ENCODE measurements at places on chromosomes 6 and 20.

GRCh38 chr6:25279748-25280343 lies 672 bp downstream of the CARMIL1 start:
- no peak for DNase-seq

DNA sequence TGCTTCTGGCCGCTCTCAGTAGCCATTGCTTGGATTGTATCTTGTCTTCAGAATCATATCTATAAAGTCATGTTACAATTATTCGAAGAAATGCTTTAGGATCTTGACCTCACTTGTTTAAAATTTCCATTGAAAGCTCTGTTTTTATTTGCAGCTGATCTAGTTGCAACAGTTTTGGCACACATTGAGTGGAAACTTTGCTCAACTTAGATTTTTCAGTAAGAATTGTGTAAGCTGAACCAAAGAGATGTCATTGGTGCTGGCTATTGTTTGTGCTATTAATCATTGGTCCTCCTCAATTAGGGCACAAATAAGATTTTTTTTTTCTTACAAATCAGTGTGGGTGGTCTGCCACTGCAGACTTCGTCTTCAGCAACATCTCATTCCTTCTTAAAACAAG lies 649.2 kb downstream of the MMUT start:
- DNase-seq, result no peak

GRCh38 chr6:4568138-4568537 lies 208.1 kb upstream of the CDYL start:
- DNase-seq, result no peak

DNA sequence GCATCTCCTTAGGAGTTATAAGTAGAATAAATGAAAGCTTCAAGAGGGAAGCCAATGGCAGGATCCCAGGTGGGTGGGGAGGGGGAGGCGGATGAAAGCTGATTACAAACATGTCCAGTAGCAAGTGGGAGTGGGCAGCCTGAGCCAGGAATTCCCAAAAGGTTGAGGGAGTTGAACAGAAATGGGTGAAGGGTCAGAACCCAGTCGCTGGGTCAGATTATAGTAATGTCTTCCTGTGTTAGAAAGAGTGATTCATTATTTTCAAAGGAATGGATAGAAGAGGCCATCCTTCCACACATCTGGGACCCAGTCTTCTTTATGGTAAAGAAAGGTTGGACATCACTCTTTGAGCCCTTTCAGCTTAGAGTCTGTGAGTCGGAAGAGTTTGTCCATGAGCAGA lies 41.0 kb upstream of the FAM50B start:
- DNase-seq, result no peak

- no peak for DNase-seq
These were observed 108.4 kb upstream of the MAP3K7 start for GRCh38 chr6:90695316-90695715.

DNA sequence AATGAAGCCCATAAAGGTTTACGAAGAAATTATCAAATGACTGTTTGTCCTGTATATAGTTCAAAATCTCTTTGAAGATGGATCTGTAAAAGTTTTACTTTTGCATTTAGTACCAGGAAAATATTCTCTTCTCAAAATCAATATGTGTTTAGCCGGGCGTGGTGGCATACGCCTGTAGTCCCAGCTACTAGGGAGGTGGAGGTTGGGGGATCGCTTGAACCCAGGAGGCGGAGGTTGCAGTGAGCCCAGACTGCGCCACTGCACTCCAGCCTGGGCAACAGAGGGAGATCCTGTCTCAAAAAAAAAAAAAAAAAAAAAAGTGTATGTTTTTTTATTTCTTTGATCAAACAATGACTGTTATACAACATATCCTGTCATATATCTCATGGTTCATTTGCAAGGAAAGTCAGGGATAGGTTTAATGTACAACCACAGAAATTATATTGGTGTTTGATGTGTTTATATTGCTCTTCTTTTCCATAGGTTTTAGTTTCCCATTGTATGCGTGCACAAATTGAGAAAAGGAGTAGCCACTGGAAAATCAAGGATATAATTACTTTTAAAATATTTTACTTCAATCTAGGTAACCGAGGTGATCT lies 40.1 kb downstream of the SOX4 start:
- no peak for DNase-seq

- no peak for DNase-seq
These were observed 52.0 kb downstream of the MAP3K5 start for GRCh38 chr6:136740050-136740974.

GRCh38 chr6:108710551-108710950 lies 137.7 kb upstream of the ARMC2 start:
- no peak for DNase-seq

- DNase-seq, result no peak
These were observed 83.6 kb downstream of the SMOC2 start for GRCh38 chr6:168524571-168525001.

- DNase-seq, result no peak
These were observed 93.1 kb downstream of the EPB41L2 start for GRCh38 chr6:130969791-130970491.

DNA sequence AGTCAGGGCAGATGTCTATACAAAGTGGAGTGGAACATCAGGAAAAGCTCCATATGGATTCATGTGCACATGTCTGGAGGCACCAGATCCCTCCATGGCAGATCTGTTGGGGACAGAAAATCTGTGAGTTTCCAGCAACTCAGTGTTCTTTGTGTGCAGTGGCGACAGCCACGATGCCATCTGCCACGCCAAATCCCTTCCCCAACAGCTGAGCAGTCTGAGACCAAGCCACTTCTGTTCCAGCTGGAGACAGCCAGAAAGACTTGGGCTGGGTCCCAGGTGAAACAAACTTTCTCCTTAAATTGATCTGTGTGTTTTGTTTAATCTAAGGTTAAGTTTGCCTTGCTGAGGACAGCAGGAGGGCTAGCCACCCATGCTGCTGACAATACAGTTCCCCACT lies 22.9 kb downstream of the FKBP1A start:
- DNase-seq, result no peak

DNA sequence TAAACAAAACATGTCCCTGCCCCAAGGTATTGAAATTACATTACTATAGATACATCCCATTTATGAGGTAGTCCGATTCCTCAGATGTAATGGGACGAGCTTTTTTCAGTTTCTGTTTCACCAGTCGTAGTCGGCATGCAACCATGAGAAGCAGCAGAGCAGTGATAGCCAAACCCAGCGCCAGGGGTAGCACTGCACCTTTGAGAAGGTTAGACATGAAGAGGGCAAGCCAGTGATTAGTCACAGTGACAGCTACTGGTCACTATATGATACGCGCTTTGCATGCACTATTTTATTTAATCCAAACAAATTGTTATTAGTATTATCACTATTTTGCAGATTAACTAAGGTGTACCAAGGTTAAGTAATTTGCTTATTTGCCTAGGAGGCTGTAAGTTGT lies 43.7 kb downstream of the LRP11 start:
- no peak for DNase-seq

DNA sequence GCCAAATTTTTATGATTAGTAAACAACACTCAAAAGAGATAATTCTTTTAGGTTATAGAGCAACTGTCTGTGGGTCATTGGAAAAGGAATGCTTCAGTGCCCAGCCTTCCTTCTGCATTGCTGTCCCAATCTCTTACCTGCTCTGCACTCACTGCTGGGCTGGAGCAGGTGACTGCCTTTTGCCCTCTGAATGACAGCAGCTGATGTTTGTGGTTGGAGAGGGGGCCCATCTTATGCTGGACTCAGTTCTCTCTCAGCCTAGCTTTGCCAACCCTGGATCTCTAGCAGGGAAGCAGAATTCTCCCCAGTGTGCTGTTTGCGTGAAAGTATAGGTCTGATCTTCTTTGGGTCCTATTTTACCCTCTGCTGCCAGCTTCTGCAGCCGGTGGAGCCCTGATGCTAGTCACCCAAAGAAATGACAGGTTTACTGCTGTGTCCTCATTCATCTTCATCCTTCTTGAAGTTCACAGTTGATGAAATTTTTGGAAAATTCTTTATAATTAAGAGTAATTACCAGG lies 193.5 kb downstream of the ARID1B start:
- no peak for DNase-seq

DNA sequence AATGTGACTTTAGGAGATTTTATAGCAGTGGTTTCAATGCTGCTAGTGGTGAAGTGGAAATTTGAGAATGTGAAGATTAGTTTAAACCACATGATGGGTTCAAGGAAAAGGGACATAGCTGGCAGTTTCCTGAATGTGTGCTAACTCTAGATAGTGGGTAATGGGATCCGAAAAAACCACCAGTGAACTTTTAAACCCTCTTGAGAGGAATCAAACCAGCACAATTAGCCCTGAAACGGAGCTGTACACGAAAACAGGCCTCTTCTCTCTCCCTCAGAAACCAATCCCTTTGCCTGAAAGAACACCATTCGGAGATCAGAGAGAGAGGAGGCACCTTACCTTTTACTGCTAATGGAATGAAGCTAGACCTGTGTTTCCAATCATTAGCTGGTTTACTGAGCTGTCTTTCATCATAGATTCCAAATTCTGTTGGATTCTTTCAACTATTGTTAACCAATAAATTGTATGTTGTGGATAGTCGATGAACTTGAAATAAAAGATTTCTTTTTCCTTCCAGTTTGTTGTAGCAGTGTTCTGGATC lies 103.9 kb downstream of the AIG1 start:
- DNase-seq, result no peak

GRCh38 chr6:154106251-154106650 lies 67.2 kb downstream of the OPRM1 start:
- DNase-seq, result no peak

- no peak for DNase-seq
These were observed 23.2 kb upstream of the SPAG4 start for GRCh38 chr20:35592339-35592974.

GRCh38 chr6:57173886-57174510 lies 1.9 kb downstream of the BAG2 start:
- no peak for DNase-seq

- no peak for DNase-seq
These were observed 39.2 kb upstream of the TPD52L1 start for GRCh38 chr6:125114248-125114858.

- no peak for DNase-seq
These were observed 32.8 kb downstream of the RAMACL start for GRCh38 chr6:166553563-166554271.

DNA sequence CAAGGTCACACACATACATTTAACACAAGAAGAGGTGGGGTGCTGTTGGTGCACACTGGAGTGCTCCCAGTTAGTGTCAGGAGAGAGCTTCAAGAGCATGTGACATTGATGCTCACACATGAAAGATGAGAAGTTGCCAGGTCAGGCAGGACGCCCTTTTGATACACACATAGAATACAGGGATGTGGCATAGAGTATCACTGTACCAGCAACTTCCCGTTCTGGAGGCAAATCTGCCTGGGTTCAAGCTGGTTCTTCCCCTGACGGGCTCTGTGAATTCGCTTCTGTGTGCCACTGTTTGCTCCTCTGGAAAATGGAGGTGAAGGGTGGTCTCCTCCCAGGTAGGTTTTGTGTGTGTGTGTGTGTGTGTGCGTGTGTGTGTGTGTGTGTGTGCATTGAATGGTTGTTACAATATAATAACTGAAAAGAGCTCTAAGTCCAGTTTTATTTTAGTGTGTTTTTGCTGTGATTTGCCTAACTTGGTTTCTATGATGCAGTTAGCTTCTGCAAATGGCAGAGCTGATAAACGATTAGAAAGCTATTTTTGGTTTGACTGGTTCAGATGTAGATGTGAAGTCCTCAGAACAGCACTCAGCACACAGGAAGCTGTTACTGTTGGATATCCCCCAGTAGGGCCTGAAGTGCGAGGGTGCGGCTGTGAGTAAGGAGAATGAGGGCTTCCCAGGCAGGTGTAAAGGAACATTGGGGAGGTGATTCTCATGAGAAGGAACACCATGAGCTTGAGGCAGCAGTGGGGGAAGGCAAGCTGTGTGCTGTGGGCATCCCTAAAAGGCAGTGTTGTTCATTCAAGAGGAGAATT lies 53.4 kb downstream of the HIVEP1 start:
- no peak for DNase-seq

GRCh38 chr20:5918856-5919625 lies 31.3 kb downstream of the TRMT6 start:
- no peak for DNase-seq

DNA sequence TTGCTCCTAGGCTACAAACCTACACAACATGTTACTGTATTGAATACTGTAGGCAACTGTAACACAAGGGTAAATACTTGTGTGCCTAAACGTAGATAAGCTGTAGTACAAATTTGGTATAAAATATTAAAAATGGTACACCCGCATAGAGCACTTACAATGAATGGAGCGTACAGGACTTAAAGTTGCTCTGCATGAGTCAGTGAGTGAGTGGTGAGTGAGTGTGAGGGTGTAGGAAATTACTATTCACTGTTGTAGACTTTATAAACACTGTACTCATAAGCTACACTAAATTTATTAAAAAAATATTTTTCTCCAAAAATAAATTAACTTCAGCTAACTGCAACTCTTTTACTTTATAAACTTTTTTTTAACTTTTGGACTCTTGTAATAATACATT lies 391.6 kb downstream of the ADGRB3 start:
- DNase-seq, result no peak

DNA sequence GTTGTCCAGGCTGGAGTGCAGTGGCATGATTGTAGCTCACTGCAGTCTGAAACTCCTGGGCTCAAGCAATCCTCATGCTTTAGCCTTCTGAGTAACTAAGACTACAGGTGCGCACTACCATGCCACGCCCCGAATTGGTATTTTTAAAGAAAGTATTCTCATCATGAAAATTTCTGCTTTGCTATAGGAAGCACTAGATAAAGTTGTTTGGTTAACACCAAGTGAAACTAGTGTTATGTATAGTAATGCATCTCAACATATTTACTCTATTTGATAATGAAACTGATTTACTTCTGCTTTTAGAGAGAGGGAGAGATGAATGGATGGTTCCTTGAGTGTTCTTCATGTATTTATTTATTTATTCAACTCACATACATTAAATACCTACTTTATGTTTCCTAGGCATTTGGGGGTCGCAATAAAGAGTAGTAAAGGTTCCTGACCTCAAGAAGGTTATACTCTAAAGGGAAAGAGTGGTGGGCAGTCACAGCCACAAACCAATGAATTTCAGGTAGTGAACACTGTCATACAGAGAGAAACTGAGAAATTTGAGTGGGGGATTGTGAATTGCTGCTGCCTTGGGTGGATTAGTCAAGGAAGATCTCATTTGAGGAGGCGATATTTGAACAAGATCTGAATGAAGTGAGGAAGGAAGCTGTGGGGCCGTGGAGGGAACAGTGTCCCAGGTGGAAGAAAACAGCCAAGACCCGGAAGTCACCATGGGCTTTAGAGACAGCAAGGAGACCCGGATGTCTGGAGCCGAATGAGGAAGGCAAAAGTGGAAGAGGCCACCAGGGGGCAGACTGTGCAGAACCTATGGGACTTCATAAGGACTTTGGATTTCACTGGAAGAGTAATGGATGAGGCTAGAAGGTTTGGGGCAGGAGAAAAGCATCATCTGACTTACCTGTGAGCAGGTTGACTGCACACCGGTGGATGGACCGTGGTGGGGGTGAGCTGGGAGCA lies 185.6 kb downstream of the TSHZ2 start:
- DNase-seq, result no peak

DNA sequence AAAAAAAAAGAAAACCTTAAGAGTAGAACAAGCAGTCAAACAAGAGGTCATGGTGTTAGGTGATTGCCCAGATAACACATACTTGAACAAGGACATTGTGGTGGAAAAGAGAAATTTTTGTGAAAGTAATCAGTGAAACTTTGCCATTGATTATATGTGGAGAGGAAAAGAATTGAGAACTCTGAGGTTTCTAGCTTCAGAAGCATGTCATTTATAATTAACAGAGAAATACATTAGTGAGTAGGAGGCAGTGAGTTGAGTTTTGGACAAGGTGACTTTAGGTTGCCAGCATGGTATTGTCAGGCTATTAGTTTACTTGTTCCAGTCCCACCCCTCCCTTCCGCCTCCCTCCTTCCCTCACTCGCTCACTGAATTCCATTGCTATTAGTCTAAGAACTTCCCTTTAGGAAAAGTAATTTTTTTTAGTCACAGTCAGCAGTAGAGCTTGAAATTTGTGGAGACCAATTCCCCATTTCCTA lies 17.2 kb downstream of the TAB2 start:
- no peak for DNase-seq

- DNase-seq, result no peak
These were observed 7.2 kb upstream of the PCIF1 start for GRCh38 chr20:45927071-45927878.

Data from effector memory CD4-positive, alpha-beta T cell (primary cell).